Left ventricle myocardium inferior (tissue), 1 donor: ENCODE measurements at places on chromosomes 4 and X. TPM values are rescaled to one million over a fixed set of nuclear protein-coding genes. Genes with fewer than 3 reads are reported as not detected.

DNA sequence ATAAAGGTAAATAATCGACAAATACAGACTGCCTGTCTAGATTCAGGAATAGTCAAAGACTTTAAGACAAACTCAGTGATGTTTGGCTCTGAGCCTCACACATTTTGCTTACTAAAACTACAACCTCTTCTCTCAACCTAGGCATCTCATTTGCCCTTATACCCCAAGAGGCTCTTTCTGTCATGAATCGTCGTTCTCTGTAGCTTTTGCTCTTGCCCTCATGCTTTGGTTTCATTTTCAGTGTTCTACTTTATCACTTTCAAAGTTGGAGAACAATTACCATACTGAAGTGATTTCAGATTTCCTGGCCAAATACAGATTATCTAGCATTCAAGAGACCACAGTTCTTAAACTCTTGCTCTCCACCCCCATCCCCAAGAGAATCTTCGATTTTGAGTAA, 114.1 kb upstream of the RAP2C start:
- no peaks in the 10 kb centered on the region for H3K27me3 ChIP-seq
- H3K27ac ChIP-seq = no peak overlapping the region
- no peaks in the 10 kb centered on the region for H3K4me1 ChIP-seq

DNA sequence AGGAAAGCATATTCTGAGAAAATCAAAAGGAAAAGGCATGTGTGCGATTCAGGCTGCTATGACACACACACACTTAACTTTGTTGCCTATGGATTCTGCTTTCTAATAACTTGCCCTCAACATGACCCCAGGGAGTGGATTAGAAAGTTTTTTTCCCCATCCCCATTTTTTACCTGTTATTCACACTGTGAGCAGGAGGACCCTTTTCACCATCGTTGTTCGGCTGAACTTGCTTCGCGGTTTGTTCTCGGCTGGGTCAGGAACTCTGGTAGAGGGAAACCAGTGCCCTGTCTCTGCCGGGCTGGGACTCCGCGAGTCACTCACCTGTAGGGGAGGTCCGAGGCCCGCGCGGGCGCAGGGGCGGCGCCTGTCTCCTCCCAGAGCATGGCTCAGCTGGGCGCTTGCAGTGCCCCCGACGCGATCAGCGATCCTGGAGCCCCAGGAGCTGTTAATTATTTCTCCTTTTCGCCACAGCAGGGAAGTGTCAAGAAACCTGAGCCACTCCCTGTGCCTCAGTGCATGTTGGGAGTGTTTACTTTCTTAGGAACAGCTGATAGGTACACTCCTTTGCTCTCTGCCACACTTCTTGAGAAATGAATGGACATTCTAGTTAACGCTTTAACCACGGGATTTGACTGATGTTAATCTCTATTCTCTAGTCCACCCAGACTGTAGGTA, at the start of gene RASSF6:
RASSF6 (minus strand) TSS at position 322 of the 678 bp plus-strand sequence. CDS start 8,641 bp downstream, outside the sequence.
- H3K36me3 ChIP-seq = no peaks in the 10 kb centered on the region
- no peaks in the 10 kb centered on the region for H3K4me1 ChIP-seq
- peak within 1 kb of the TSS; percentile 19 for H3K4me3 ChIP-seq
- peaks cover 50% of the 10 kb centered on the region for H3K27me3 ChIP-seq

GRCh38 chrX:118499295-118499694, 3.7 kb downstream of the DOCK11 start:
- no peak overlapping the region for H3K27ac ChIP-seq
- H3K4me3 ChIP-seq = no peak overlapping the region
- H3K4me1 ChIP-seq = peaks cover 9% of the 10 kb centered on the region
- no peak for DNase-seq
- no peaks in the 10 kb centered on the region for H3K36me3 ChIP-seq

DNA sequence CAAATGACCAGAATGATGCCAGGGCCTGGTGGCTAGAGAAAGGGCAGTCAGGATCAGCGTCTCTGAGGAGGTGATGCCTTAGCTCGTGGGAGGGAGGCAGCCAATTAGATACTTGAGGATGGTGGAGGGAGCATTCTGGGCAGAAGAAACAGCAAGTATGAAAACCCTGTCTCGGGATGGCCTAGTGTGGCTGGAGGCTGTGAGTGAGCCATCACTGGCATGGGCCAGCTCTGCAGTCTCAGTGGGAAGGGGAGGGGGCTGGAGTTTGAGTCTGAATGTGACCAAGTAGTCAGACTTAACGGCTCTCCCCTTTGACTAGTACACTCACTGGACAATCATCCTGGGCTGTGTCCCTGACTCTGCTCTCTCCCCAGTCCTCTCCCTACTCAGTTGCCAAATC, 7.1 kb downstream of the CNGA2 start:
- H3K36me3 ChIP-seq = no peaks in the 10 kb centered on the region
- H3K4me3 ChIP-seq = no peak overlapping the region
- DNase-seq = no peak
- no peaks in the 10 kb centered on the region for H3K27me3 ChIP-seq
- no peaks in the 10 kb centered on the region for H3K4me1 ChIP-seq
- H3K27ac ChIP-seq = no peak overlapping the region

Gene TAF7L
- total RNA-seq = 0.08 TPM

DNA sequence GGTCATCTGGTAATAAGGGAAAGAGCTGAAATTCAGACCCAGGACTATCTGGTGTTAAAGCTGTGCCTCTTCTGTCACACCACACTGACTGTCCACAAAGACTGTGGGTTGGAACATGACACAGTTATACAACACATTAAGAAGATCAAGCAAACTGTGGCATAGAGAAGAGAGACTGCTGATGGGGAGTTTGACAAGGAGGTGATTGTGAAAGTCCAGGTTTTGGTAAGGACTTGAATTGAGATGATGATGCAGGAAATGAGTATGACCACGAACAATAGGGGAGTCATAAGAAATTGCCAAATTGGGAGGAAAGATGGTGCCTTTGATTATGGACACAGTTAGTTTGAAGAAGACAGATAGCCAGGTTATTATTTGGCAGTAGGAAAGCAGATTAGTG, 163.4 kb downstream of the PDGFRA start:
- no peak for DNase-seq
- no peaks in the 10 kb centered on the region for H3K36me3 ChIP-seq
- no peaks in the 10 kb centered on the region for H3K4me1 ChIP-seq
- H3K4me3 ChIP-seq = no peak overlapping the region
- H3K27ac ChIP-seq = no peak overlapping the region

Gene GIMD1
- not detected for total RNA-seq

GRCh38 chr4:38980903-38981676, 51.1 kb downstream of the TMEM156 start:
- H3K36me3 ChIP-seq = no peaks in the 10 kb centered on the region
- no peaks in the 10 kb centered on the region for H3K27me3 ChIP-seq
- peaks cover 4% of the 10 kb centered on the region for H3K4me1 ChIP-seq
- no peak overlapping the region for H3K4me3 ChIP-seq
- DNase-seq = no peak

GRCh38 chrX:96919672-96920071, 36.0 kb downstream of the RPA4 start:
- no peak overlapping the region for H3K4me3 ChIP-seq
- no peaks in the 10 kb centered on the region for H3K36me3 ChIP-seq
- no peak overlapping the region for H3K27ac ChIP-seq

Gene RBM46
- not detected for total RNA-seq

- no peaks in the 10 kb centered on the region for H3K4me1 ChIP-seq
- peaks cover 90% of the 10 kb centered on the region for H3K27me3 ChIP-seq
- no peak overlapping the region for H3K4me3 ChIP-seq
Measured at GRCh38 chr4:3723232-3723642, 42.9 kb upstream of the ADRA2C start.
